ENCODE measurements at places on chromosomes 7 and 10.

DNA sequence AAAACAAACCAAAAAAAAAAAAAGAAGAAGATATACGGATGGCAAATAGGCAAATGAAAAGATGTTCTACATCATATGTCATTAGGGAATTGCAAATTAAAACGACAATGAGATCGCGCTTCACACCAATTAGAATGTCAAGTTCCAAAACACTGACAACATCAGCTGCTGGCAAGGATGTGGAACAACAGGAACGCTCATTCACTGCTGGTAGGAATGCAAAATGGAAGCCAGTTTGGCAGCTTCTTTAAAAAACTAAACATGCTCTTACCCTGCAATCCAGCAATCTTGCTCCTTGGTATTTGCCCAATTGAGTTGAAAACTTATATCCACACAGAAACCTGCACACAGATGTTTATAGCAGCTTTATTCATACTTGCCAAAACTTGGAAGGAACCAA, 34.8 kb downstream of the CALML5 start:
- no peak for DNase-seq

GRCh38 chr10:75405598-75406461, 4.3 kb upstream of the ZNF503 start:
- DNase-seq = no peak

DNA sequence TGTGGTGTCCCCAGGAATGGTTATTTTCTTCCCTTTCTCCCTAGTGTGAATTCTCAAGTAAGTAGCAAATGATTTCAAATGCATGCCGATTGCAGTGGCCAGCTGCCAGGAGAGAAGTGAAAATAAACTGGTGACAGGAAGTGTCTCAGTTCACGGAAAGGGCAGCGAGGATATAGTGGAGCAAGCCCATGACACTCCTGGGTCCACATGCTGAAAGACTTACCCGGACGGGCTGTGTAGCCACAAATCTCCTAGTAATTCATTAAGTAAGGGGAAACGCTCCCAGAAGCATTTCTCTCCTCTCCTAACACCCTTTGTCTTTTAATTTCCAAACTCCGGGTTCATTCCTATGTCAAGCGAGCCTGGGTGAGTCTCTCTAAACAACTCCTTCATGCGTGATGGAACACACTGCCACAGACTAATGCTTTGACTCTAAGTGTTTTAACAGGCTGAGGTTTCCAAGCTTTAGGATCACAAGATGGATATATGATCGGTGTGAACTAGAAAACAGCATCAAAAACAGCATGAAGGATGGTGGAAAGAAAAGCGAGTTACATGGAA, 125.6 kb downstream of the CYP26A1 start:
- DNase-seq = no peak

GRCh38 chr10:92880233-92880861, 32.0 kb downstream of the EXOC6 start:
- DNase-seq = no peak

GRCh38 chr10:104342941-104343411, 4.7 kb upstream of the ITPRIP start:
- no peak for DNase-seq

- no peak for DNase-seq
Measured at GRCh38 chr10:124875596-124875995, 66.3 kb upstream of the ZRANB1 start.

GRCh38 chr7:39187130-39187529, 209.4 kb downstream of the POU6F2 start:
- no peak for DNase-seq

DNA sequence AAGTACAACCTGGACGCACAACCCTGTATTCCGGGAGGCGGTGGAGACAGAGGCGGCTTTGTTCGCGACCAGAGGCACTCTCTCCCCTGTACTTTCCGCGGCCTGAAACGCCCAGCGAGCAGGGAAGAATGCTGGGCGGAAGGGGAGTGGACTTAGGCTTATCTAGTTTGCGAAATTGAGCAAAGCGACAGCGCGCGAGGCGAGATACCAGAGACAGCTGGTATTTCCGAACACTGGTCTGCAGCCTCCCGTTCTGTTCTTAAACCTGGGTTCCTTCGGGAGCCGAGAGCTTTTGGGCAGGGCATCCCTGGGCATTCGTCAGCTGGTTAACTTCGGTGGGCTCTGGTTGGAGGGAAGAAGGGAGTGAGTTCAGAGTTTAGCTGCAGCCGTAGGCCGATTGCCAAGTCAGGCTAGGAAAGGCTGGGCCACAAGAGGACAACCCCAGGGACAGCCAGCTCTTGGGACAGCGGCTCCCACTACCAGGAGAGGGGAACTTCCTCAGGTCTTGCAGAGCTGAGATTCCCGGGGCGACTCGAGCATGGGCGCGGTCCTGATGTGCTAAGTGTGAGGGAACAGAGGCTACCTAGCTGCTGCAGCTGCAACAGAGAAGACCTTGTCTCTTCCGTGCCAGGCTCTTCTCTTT, 3.9 kb downstream of the HMX3 start:
- no peak for DNase-seq

DNA sequence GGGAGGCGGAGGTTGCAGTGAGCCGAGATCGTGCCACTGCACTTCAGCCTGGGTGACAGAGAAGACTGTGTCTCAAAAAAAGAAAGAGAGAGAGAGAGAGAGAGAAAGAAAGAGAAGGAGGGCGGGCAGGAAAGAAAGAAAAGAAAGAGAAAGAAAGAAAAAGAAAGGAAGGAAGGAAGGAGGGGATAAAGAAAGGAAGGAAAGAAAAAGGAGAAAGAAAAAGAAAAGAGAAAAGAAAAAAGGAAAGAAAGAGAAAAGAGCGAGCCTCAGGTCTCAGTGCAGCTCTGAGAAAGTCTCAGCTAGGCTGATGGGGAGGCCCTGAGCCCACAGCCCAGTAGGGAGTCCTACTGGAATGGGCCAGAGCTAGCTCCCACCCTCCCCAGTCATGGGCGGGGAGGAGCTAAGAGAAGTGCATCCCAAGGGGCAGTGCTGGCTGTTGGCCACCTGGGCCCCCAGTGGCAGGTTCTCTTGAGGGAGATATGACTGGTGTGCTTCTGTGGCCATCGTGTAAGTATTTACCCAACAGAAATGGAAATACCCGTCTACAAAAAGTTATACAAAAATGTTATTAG, 69.3 kb downstream of the ABRAXAS2 start:
- DNase-seq = no peak

DNA sequence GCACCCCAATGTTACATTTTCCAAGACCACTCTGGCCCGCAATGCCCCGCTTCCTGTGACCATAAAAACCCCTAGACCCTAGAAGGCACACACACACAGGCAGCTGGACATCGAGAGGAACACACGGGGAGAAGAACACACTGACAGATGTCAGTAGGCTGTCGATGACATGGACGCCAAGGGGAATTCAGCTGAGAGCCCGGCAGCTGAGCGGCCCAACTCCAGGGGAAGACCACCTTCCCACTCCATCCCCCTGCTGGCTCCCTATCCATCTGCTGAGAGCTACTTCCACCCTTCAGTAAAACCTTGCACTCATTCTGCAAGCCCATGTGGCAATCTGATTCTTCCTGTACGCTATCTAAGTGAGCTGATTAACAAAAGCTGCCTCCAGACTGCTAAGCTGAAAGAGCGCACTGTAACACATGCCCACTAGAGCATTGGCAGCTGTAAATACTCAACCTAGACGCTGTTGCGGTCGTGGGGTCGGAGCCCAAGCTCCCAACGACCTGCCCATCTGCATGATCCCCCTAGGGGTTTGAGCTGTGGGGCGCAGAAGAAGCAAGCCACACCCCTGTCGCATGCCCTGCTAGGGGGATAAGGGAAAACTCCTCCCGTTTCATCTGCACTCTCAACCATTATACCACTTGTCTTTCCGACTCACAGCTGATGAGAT, 843.6 kb upstream of the POT1 start:
- no peak for DNase-seq

GRCh38 chr10:5583525-5584175, 58.9 kb downstream of the CALML3 start:
- no peak for DNase-seq

DNA sequence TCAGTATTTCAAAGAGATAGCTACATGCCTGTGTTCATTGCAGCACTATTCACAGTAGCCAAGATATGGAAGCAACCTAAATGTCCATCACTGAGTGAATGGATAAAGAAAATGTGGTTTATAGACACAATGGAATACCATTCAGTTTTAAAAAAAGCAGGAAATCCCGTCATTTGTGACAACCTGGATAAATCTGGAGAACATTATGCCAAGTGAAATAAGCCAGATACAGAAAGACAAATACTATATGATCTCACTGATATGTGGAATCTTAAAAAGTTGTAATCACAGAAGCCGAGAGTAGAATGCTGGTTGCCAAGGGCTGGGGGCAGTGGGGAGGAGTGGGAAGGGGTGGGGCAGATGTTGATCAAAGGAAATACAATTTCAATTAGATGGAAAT, 235.8 kb upstream of the IGFBP3 start:
- no peak for DNase-seq

GRCh38 chr10:14602807-14603533, 171.7 kb downstream of the FAM107B start:
- no peak for DNase-seq

- DNase-seq = no peak
Measured at GRCh38 chr10:32357056-32357735, 10.2 kb upstream of the EPC1 start.

DNA sequence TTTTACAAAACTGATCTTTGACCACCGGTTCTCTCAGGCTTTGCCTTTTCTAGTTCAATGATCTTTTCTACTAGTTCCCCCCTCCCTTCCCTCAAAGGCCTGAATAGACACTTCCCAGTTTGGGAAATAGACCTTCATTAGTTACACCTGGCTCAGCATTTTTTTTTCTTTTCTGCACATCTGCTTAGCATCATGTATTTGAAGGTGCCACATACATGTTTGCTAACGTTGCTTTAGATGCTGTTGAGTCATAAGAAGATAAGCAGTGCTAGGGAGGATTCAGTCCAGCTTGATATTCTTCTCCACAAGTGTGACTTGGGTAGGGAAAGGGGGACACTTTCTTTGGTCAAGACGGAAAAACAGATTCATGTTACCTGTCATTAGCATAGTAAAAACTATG, 78.3 kb downstream of the BICC1 start:
- DNase-seq = no peak

DNA sequence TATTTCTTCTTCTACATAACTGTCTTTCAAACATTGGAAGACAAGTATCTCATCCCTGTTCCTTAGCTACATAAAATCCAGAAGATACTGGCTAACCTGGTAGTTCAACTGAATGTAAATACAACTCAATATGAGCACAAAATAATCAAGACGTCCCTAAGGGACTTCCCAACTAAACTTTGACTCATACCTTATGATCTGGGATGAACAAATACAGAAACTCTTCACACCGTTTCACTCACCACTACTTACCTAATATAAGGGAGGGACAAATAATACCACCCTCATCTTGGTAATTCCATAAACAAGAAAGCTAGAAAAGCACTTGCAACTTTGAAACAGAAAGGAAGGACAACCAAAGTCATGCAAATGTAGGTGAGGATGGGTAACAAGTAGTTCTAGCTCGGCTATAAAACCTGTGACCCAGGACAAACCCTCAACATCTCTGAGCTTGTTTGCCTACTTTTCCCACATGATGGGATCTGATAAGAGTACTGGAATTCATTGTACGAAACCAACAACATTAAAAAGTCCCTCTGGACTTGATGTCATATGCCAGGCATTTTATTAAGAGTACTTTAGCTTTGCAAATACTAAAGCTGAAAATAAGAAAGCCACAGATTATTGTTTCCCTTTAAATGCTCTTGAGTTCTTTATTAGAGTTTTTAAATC, 121.9 kb downstream of the STRA8 start:
- no peak for DNase-seq

GRCh38 chr10:124470544-124471434, 9.2 kb downstream of the LHPP start:
- no peak for DNase-seq

- no peak for DNase-seq
Measured at GRCh38 chr7:44618753-44619152, 12.3 kb downstream of the OGDH start.

- no peak for DNase-seq
Measured at GRCh38 chr7:80165177-80165576, 30.5 kb downstream of the GNAI1 start.

DNA sequence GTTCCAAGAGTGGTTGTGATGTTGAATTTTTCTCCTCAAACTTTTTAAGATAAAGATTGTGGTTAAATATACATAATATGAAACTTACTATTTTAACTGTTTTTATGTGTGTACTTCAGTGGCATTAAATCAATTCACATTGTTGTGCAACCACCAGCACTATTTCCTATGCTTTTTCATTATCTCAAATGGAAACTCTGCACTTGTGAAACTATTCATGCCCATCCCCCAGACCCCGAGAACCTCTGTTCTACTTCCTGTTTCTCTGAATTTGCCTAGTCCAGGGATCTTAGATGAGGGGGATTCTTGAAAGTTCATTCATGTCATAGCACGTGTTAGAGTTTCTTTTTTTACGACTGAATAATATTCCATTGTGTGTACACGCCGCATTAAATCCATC, 67.0 kb downstream of the WDR37 start:
- no peak for DNase-seq

DNA sequence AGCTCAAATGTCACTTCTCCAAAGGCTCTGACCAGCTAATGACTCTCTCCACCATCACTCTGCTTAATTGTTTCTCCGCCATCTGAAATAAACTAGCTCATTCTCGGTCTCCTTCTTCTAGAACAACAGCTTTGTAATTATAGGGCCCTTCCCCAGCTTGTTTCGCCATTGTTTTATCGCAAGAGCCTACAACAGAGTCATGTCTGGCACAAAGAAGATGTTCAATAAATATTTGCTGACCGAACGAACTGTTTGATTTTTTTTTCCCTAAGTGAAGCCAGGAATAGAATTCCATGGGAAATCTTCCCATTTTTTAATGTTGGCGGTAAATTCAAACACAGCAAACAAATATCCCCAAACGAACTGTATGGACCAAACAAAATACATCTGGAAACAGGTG, 63.8 kb upstream of the NMT2 start:
- no peak for DNase-seq

DNA sequence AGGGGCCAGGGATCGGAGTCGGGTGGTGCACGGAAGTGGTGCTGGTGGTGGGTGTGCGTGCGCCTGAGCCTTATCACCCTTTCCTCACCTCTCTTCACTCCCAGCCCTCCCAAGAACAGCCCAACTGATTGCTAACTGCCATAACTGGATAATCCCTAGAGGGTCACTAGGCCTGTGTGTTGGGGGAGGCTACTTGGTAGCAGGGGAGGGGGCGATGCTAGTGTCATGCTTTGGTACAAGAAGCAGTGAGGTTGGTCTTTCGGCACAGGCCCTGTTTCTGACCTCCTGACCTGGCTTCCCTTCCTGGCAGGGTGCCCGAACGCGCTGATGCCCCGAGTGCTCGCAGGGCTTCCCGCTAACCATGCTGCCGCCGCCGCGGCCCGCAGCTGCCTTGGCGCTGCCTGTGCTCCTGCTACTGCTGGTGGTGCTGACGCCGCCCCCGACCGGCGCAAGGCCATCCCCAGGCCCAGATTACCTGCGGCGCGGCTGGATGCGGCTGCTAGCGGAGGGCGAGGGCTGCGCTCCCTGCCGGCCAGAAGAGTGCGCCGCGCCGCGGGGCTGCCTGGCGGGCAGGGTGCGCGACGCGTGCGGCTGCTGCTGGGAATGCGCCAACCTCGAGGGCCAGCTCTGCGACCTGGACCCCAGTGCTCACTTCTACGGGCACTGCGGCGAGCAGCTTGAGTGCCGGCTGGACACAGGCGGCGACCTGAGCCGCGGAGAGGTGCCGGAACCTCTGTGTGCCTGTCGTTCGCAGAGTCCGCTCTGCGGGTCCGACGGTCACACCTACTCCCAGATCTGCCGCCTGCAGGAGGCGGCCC, 652 bp downstream of the KAZALD1 start:
- DNase-seq = peak; percentile 33
